ENCODE measurements at places on chromosomes 7 and 10. TPM values are rescaled to one million over a fixed set of nuclear protein-coding genes. Genes with fewer than 3 reads are reported as not detected.

Gene HMX3
- total RNA-seq, result not detected

Gene PRPF18
- 21.3 TPM for total RNA-seq

Gene CYP2C19
- total RNA-seq, result 4.5 TPM

- DNase-seq, result no peak
Observed at GRCh38 chr7:74216361-74216761, 6.6 kb downstream of the LAT2 start.
